ENCODE measurements at places on chromosomes 1 and 21.

DNA sequence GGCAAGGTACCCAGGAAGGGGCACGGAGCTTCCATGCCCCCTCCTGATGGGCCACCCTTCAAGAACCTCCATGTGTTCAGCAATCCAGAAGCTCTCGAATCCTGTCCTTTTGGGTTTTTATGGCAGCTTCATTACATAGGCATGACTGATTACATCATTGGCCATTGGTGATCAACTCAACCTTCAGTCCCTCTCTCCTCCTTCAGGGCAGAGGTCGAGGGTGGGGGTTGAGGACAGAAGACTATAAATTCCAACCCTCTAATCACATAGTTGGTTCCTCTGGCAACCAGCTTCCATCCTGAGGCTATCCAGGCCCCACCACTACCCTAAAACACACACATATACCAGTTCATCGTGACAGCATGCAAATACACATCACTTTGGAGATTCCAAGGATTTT lies 135.7 kb downstream of the ZNF281 start:
- DNase-seq, result no peak

DNA sequence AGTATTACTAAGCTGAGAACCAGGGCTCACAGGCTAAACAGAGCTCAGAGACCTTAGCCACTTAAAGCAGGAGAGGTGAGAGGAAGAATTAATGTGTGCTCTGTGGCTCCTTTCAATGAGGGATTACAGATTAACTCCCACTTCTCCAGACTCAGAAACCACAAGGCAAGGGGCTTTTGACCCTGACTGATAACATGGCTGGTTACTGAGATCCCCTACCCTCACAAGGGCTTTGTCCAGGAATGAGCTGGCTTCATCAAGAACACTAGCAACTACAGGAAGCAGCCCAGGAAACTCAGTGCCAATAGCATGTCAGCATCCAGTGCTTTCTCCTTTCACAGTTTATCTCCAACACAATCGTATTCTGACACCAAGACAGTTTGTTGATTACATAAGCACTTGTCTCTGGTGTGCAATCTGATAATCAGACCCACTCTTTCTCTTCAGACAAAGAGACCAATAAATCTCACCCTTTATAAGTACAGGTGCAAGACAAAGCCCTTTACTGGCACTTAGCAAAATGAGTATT lies 38.8 kb downstream of the ERI3 start:
- DNase-seq, result no peak

DNA sequence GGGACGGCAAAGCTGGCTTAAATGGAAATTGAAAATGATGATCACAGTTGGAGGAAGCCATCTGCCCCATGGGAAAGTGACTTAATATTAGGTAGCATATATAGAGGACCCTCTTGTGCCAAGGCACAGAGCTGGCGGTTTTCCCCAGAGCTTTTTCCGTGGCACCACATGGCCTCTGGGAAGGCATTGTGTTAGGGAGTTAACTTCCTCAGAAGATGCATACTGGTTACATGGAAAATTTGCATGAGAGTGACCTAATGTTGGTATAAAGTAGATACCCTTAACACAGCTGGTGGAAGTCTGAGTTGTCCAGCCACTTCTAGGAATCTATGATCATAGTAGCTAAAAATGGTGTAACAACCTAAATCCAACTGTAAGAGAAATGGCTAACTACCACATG lies 27.3 kb downstream of the CAP1 start:
- no peak for DNase-seq

GRCh38 chr1:21700094-21700493 lies 30.9 kb upstream of the RAP1GAP start:
- DNase-seq, result no peak

- no peak for DNase-seq
Observed at GRCh38 chr1:191427593-191427992, 730.7 kb upstream of the RGS18 start.

- no peak for DNase-seq
Observed at GRCh38 chr1:224922404-224923164, 6.9 kb upstream of the DNAH14 start.

GRCh38 chr1:61386770-61387169 lies 304.4 kb downstream of the NFIA start:
- DNase-seq, result no peak

DNA sequence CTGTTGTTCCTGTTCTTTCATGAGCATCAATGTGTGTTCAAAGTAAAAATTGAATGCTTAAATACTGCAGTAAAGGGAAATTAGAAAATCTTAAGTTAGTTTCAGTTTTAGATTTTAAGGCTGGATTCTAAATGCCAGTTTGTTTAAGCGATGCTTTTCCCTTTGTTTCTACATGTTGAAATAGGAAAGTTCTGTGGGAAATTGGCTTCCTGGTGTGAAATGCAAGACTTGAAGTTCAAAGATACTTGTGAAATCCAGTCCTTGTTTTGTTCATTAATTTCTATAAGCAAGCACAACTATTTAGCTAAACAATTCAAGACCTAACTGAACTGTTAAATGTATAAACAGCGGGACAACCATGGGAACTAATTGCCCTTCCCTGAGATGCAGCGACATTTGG lies 149.1 kb downstream of the LYPLAL1 start:
- no peak for DNase-seq

DNA sequence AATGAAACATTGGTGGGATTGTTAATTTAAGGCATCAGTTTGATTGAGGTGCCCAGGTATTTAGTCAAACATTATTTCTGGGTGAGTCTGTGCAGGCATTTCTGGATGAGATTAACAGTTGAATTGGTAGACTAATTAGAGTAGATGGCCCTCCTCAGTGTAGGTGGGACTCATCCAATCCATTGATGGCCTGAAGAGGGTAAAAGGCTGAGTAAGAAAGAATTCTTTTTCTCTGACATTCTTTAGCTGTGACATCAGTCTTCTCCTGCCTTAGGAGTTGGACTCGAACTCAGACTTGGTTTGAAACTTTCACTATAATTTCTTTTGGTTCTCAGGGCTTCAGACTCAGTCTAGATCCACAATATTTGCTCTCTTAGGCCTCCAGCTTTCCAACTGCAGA lies 59.6 kb upstream of the ADAMTS5 start:
- no peak for DNase-seq

- no peak for DNase-seq
Observed at GRCh38 chr1:173661271-173661670, 8.4 kb downstream of the ANKRD45 start.

DNA sequence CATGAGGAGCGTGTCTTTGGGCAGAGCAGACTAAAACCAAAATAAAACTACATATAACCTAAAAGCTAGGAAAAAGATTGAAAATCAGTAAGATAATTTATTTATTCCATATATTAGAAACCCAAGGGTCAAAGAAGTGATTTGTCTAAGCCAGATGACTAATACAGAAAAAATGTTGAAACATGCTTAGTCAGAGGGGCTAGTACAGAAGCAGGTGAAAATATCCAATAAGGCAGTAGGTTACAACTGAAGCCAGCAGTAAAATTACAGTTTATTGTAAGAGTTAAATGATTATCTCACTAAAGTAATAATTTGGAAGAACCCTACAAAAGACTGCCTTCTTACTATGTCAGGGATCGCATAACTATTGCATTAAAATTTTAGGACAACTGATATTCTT lies 1190.9 kb upstream of the PRMT6 start:
- no peak for DNase-seq

- DNase-seq, result no peak
Observed at GRCh38 chr21:38306433-38307141, 49.8 kb downstream of the KCNJ15 start.

DNA sequence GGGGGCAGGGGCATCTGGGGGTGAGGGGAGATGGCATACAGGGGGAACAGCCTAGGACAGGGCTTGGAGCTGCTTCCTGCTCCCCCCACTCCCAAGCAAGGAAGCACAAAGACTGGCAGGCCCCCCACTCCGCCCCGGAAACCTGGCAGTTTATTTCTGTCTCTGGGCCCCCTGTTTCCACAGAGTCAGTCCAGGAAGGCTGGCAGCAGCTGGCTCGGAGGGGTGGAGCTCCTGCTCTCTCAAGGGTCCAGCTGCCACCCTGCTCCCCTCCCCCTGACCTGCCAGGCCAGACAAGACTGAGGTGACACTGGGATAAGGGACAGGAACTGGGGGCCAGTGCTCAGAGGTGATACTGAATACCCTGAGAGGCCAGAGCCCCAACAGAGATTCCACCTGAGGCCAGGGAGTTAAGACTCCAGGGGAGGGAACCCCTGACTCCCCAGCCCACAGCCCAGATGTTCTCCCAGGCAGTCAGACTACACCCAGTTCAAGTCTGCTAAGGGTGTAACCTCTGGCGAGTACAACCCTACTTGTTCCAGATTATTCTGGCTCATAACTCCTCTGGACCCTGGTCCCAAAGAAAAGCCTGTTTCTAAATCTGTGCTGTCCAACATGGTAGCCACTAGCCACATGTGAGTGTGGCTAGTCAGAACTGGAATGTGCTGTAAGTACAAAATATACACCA lies 26.3 kb downstream of the AHDC1 start:
- no peak for DNase-seq

- DNase-seq, result no peak
Observed at GRCh38 chr1:215005078-215005477, 77.5 kb upstream of the KCNK2 start.

- no peak for DNase-seq
Observed at GRCh38 chr21:27565364-27565763, 598.5 kb upstream of the ADAMTS5 start.

Measured in stimulated activated CD4-positive, alpha-beta T cell treated with anti-CD3 and anti-CD28 coated beads, Interleukin-2, amount 100 ng/mL, for 24 hours (primary cell).